ENCODE measurements at places on chromosomes 5 and 9.
A peak's percentile ranks its signal among the peaks of the same experiment; 100 is the strongest.

GRCh38 chr9:78189461-78189860 is 46.4 kb upstream of the CEP78 start:
- DNase-seq = no peak

- DNase-seq = no peak
Measured at GRCh38 chr9:119736491-119737454, 367.5 kb upstream of the BRINP1 start.

GRCh38 chr5:64775291-64775690 is 6.6 kb downstream of the CWC27 start:
- no peak for DNase-seq

DNA sequence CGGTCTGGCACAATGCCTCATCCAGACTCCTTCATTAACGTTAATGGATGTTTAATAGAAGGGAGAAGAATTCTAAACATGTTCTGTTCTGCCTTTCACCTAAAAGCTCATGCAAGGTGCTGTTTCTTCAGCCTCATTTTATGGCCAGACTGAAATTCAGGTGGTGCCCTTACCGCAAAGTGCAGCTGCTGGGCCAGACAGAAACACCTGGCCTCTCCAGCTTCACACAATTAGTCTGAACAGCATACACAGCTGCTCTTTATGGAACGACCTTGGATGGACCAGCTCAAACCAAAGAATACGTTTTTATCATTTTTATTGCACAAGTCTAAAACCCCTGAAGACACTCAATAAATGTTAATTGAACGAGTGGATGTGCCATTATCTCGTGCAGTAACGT is 4.6 kb downstream of the SNCAIP start:
- DNase-seq = no peak

DNA sequence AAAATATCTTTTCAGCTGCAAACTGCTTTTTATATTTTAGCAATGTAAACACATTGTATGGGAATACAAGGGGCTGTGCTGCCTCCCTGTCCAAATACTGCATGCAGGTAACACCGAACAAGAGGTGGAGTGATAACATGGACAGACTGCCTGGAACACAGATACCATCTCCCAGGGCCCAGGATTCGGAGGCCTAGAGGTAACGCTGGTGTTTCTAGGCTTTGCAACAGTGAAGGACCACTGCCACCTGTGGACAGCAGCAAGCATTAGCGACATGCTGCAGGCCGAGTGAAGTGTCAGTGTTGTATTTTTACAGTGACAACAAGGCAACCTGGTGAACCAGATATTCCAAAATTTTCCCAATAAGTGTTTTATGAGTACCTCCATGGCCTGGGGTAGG is 379.1 kb downstream of the DMRT2 start:
- peak; percentile 45 for DNase-seq

GRCh38 chr9:9790216-9790872 is 822.5 kb downstream of the PTPRD start:
- peak; percentile 44 for DNase-seq

- DNase-seq = no peak
Measured at GRCh38 chr9:93460689-93461413, 7.5 kb upstream of the FAM120AOS start.

DNA sequence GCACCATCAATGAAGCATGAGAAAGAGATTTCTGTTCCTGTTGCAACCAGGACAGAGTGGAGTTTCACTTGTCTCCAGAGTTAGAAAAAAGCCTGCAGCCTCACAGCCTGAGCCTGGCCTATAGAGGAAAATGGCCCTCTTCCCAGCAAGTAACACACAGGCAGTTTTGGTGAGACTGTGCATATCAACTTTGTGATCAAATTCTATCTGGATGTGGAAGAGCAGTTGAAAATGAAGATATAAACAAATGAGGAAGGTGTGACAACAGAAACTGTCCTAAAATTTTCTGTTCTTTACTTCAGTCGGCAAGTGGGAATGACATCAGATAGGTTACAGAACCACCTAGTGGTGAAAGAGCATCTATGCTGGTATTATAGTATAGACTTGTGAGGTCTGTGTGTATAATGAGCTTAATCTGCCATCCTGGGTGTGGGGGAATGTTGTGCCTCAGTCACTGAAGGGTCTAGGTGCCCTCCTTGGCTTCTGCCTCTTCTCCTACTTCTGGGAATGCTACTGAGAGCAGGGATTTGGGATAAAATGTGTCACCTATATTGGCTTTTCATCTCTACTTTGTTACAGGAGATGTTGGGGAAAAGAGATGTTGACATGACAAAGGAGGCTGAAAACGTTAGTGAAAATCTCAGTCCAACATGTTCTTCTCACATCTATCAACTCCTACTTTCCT is 28.2 kb downstream of the YIPF5 start:
- DNase-seq = peak; percentile 55

GRCh38 chr9:105205787-105206495 is 38.5 kb upstream of the SLC44A1 start:
- peak; percentile 32 for DNase-seq

DNA sequence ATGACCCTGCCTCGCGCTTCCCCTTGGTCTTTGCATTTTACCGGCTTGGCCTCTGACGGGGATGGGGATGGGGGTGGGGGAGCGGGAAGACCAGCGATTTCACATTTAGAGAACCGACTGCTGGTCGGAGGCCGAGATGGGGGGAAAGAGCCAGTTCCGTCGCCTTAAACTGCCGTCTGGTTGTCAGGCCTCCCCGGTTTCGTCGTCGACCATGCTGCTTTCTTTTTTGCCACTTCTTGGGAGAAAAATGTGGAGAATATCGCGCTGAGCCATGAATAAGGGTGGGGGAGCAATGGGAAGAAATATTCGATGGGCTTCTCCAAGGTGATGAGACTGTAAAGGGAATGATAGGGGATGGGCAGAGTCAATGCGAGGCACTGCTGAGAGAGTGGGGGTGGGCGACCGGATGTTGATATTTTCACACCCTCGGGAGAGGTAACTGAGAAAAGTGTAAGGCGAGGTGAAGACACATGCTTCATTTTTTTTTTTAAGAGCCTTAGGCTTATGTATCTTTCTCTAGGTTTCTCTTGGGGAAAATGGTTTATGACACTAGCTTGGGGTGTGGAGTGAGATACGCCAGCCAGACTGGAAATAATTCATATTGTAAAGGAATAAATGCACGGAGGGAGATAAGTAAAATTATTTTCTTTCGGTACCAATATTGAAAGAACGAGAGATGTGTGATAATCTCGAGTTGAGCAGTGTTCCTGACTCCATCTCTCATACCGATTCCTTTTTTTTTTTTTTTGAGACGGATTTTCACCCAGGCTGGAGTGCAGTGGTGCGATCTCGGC is 1.1 kb downstream of the KIF2A start:
- no peak for DNase-seq

GRCh38 chr9:81266086-81266485 is 423.3 kb downstream of the TLE1 start:
- DNase-seq = no peak

DNA sequence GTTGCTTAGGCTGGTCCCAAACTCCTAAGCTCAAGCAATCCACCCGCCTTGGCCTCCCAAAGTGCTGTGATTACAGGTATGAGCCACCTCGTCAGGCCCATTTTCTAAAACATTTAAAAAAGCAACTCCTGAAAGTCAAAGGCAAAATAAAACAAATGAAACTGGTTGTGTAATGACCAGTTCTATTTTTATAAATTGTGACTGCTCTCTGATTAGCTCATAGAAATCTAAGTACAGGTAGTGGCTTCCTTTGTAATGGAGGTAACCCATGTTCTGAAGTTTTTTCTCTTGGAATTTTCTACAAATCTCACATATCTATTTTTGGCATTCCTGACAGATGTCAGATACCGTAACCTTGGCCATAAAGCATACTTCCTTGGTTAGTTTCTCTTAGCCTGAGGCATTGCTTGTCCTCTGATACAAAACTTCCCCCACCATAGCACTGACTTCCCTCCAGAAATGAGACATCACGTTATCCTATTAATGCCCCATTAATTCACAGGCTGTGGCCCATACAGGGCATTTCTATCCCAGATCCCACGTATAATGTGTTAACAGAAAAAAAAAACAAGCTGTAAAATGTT is 14.1 kb upstream of the AK3 start:
- no peak for DNase-seq

DNA sequence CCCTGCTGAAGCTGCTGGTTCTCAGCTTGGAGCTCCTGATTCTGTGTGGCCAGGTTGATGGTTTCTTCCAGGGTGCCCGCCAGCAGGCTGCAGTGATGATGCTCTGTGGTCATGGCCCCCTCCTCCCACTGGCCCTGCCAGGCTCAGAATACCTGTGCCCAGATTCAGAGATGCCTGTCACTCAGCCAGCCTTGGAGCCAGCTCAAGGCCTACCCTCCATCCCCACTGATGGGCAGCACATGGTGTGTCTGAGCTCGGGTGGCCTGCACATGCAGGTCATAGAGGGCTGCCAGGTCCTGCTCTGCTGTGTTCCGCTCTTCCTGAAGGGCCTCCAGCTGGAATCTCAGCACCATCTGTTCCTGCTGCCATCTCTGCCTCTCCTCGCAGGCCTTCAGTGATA is 5.4 kb downstream of the SLC35A4 start:
- no peak for DNase-seq

DNA sequence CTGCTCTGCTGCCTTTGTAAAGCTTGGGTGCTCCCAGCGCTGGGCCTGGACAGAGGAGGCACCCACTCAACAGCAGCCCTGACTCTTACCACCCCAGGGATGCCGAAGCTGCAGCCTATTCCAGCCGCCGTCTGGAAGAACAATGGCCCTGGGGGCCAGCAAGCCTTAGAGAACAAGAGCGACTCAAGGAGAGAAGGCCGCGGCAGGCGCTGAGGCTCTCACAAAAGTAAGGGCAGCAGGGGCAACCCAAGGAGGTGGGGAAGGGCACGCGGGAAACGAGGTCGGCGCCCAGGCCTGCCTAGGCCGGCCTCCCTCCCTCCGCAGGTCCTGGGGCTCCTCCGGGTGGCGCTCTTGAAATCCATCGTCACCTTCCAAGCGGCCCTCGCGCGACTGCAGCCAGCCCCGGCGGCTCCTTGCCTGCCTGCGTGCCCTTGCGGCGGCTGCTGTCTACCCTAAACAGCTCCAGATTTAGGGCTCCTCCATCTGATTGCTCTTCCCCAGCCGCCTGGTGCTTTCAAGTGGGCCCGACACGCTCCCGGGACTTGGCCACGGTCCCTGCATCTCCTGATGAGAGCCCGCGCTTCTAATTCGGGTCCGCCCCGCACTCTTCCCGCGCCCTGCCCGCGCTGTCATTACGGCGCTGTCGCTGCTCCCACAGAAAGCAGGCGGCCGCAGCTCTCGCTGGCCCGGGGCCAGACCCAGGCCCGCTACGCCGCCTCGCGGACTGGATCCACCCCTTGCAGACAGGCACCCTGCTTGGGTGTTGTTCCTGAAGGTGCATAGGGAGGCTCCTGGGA is 213.3 kb downstream of the SEMA6A start:
- no peak for DNase-seq

DNA sequence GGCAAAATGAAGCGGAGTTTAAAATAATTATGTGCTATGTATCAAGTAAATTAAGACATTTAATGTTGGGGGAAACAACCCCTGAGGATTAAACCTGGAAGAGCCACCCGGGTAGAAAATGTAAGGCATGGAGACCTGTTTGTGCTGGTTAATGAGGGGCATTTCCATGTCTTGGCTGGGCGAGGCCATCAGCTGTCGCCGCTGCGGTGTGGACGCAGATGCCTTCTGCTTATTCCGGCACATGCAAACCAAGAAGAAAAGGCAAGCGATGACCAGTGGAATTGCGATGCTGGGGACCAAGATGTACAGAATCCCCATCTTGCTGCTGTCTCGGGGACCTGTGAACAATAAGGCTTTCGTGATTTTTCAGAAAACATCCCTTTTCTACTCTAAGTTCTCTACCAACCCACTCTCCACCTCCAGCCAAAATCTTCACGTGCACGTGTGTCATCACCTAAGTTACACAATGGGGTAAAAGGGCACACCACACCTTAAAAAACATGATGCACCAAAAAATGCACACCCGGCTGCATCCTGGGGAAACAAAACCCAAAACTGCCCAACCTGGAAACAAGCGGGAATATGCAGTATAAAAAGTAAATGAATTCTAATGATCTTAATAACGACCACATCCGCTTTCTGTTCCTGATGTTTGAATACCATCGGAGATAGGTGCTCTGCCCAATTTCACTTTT is 223.5 kb downstream of the ROR2 start:
- peak; percentile 9 for DNase-seq

DNA sequence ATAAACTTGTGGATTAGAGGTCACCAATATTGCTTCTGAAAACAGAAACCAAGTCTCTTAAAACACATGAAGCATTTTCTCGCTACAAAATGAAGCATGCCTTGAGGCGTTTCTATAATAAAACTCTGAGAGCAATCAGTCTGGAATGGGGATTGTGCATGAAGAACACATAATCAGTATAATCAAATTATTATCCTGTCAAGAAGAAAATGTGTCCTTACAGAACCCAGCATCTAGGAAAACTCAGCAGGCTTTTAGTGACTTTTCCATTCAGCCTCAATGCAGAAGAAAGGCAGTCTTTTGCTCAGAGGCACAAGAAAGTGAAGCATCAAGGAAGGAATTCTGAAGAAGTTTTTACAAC is 121.9 kb downstream of the CDH18 start:
- no peak for DNase-seq

- no peak for DNase-seq
Measured at GRCh38 chr5:64514612-64515011, 8.8 kb downstream of the RGS7BP start.

DNA sequence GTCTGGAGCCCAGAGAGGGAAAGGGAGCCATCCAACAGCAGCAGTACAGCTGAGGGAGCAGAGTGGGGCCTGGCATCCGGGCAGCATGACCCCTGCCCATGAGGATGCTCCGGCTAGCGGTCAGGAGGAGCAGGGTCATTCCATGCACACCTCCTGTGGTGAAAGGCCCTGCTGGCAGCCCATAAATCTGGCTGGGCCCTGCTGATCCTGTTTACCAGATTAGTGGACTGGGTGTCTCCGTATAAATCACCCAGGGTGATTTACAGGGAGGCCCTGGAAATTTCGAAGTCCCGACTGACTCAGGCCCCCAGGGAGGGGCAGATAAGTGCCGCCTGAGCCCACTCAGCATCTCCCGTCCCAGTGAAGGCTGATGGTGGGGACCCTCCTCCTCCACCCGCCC is 117.6 kb upstream of the HAND1 start:
- DNase-seq = no peak

- DNase-seq = no peak
Measured at GRCh38 chr9:122367065-122367464, 3.8 kb upstream of the PTGS1 start.

DNA sequence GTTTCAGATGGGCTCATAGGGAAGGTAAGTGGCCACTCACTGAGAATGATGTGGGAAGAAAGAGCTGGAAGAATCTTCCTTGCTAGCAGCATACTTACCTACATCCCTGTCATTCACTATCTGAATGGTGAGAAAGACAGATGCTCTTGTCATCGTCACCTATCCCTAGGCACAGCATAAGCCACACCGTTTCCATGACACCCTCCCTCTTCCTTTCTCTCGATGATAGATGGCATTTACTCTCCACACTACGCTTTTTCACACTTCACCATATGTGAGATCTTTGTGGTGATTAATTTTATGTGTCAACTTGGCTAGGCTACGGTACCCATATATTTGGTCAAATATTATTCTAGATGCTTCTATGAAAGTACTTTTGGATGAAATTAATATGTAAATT is 44.4 kb upstream of the FER start:
- no peak for DNase-seq

GRCh38 chr5:33470544-33470943 is 29.8 kb downstream of the TARS1 start:
- peak; percentile 75 for DNase-seq

GRCh38 chr5:154538492-154538891 is 60.5 kb upstream of the HAND1 start:
- DNase-seq = no peak

GRCh38 chr9:88106492-88106891 is 31.8 kb downstream of the SPATA31C2 start:
- DNase-seq = peak; percentile 49

Measured in PC-3 (cell line).